ENCODE measurements at places on chromosomes 13 and 19.

GRCh38 chr13:89749888-89750287, 1597.6 kb upstream of the MIR17HG start:
- no peak for DNase-seq

DNA sequence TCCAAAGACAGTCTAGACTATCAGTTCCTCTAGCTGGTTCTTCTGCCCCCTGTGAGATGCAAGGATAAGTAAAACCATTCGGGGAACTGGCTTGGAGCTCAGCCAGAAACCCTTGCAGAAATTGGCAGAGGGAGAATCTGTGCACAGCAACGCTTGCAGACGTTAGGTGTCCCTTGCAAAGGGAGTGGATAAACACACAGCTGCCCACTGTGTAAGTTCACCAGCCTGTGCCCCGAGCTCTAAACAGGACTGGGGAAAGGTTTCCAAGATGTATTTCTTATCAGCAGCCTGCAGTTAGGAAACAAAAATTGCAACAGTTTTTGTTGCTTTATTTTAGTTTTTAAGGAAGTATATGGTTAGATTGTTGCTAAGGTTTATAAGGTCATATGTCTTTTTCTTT, 19.0 kb upstream of the ADGRE1 start:
- no peak for DNase-seq

DNA sequence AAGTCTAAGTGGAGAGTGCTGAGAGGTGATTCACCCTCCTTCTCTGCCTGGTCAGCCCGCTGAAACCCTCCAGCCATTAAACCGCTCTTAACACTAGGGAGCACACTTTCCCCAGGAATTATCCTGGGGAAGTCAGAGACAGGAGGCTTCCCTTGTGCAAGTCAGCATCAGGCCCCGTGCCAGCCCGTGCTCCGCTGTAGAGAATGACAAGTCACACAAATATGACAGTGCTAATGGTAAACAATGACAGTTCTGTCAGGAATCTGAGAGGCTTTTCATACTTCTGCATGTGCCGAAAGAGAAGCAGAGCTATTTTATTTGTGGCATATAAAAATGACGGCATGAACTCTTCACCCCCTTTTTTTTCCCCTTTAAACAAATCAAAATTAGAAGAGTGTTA, 816.9 kb upstream of the SLC10A2 start:
- no peak for DNase-seq

- no peak for DNase-seq
Observed at GRCh38 chr13:110301606-110302553, 5.1 kb downstream of the COL4A1 start.

- no peak for DNase-seq
Observed at GRCh38 chr19:10520652-10521318, 3.5 kb upstream of the S1PR5 start.

DNA sequence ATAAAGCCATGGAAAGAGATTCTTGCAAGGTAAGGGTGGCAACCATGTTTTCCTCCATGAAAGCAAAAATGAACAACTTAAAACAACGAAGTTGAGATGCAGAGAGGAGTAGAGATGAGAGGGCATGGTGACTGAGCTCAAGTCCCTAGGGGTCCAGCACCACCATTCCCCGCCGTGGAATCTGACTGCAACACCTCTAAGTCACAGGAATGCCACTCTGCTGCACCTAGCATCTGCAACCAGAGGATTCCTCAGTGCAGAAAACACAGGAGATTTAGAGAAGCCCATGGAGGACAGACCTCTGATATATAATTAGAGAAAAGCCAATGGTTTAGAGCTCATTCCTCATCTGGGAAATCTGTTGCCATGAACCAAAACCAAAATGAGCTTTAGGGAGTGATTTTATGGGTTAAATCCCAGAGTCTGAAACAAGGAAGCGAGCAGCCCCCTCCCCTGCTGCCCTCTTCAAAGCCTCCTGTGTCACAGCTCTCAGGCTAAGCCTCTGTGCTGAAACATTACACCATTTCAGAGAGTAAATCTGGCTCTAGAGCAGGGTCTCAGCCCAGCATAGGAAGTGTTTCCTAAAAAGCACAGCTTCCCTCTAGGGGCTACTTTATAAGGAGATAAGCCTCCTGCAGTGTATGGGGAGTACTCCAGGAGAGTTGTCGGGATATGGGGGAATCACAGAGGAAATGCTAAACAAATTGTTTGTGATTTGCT, 1043.6 kb downstream of the UQCRFS1 start:
- DNase-seq: no peak

DNA sequence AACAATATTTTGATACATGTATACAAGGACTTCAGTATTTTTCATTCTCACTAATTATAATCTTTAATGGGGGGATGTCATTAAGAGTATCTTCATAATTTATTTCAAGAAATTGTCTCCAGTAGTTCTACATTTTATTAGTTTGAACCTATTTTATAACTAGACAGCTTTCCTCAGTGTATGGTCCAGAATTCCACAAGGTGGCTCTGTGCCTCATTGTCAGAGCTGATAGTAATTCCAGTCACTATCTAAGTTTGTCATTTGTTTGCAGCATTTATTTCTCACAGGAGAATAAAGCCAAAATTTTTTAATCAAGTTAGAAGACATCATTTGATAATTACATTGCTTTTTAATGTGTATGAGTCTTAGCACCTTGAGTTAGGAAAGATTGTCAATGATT, 1633.0 kb upstream of the PCDH20 start:
- no peak for DNase-seq

- DNase-seq: no peak
Observed at GRCh38 chr19:7550987-7551761, 15.7 kb downstream of the PNPLA6 start.

- no peak for DNase-seq
Observed at GRCh38 chr13:94359875-94360274, 119.6 kb downstream of the DCT start.

DNA sequence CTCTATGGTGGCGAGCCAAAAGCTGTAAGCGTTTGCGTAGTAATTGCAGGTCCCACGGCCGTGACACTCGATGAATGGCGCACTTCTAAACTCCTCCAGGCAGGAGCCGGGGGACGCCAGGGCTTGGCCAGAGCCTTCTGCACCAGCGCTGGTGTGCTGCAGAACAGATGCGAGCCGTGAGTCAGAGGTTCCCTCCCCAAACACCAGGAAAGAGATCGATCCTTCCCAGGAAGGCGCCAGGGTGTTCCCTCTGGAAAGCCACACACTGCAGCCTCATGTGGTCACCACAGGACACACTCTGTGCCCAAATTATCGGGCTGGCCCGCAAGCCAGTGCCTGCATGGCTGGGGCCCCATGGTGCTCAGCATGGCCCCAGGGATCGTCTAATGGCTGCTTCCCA, 154.6 kb downstream of the COL4A1 start:
- DNase-seq: no peak

DNA sequence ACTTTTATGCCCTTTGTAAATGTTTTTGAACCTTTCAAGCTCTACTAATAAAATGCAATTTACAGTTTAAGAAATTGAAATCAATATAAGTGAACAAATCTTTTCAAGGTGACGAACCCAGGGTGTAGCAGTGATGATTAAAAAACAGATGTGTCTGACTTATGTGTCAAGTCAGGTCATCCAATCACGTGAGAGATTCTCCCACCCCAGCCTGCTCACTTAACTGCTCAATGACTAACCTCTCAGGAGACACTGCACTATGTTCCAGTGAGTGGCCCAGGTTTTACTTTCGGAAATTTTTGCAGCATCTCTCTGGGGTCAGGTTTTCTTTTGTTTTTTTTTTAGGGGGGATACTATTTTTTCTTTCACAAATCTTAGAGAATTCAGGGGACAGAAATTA, 60.7 kb downstream of the ZNF429 start:
- peak; percentile 19 for DNase-seq

- no peak for DNase-seq
Observed at GRCh38 chr19:40136818-40137217, 46.1 kb upstream of the ZNF780A start.

- no peak for DNase-seq
Observed at GRCh38 chr13:113401452-113402415, 37.8 kb upstream of the GRTP1 start.

DNA sequence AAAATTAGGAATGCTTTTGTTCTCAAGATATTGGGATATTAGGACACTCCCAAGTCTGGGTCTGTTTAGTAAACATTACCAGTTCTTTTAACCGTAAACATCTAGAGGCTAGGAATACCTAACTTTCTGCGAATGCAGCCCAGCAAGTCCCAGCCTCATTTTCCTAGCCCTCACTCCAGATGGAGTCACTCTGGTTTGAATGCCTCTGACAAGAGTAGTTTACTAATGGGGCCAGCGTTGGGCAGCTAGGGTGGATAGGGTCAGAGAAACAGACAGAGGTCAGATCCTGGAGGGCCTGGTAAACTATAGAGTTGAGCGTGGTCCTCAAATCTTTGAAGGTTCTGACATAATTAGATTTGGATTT, 53.6 kb downstream of the WDFY2 start:
- no peak for DNase-seq

DNA sequence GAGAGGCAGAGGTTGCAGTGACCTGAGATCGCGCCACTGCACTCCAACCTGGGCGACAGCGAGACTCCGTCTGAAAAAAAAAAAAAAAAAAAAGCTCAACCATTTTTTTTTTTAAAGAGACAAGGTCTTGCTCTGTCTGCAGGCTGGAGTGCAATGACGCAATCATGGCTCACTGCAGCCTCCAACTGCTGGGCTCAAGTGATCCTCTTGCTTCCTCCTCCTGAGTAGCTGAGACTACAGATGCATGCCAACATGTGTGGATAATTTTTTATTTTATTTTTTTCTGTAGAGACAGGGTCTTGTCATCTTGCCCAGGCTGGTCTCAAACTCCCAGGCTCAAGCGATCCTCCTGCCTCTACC, 10.3 kb downstream of the EHD2 start:
- no peak for DNase-seq

- no peak for DNase-seq
Observed at GRCh38 chr19:16074488-16075365, 1.6 kb upstream of the TPM4 start.

DNA sequence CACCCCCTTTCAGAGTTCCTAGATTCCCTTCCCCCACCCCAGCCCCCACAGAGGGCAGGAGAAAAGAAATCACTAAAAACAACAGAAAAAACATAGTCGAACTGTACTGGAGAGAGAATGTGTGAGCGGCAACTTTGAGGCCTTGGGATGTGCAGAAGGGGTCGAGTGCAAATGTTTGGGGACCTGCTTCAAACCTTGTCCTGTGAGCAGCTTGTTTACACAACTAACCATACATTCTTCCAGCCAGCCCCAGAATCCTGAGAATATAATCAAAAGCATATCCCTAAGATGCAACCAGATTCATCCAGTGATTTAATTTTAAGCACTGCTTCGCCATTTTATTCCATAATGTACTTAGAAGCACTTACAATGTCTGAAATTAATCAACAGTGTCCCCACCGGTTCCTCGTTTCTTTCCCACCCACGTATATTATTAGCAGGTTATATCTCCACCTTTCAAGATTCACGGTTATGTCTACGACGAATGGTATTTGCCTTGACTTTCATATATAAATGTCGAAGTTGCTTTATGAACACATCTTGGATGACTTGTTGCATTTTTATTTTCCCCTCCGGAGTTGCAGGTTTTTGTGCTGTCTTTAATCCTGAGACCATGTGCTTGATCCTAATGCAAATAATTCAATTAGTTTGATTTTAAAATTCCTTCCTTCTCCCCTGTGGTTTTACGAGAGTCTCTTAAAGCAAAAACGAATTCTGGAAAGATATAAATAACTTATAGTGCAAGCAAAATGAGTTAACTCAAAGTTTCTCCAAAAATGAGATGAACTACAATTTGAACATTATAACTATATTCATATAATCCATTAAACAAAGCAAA, 107.6 kb downstream of the ZIC5 start:
- DNase-seq: no peak

DNA sequence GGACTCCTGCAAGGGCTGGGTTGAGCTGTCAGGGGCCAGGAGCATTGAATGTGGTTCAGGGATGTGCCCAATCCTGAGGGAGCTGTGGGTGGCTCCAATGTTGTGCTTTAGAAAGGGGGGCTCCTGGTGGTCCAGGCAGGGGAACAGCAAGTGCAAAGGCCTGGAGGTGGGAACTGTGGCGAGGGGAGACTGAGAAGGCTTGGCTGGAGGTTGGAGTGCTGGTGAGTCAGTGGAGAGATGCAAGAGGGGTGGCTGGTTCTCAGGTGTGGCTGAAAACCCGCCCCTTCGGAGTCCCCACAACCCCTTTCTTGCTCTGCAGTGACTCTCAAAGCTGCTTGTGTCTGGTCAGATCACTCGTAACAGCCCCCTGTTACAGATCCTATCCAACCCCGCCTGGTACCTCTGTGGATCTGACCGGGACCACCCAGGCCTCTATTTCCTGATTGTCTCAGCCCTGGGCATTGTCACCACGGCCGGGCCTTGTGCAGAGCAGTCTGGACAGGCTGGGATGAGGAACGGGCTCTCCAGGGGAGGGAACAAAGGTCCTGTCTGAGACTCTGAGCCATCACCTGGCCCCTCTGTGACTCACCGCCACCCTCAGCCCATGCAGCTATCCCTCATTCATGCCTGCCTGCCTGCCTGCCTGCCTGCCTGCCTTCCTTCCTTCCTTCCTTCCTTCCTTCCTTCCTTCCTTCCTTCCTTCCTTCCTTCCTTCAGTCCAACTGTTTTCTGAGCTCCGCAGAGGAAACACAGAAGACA, 1.4 kb upstream of the KCNN1 start:
- DNase-seq: no peak

DNA sequence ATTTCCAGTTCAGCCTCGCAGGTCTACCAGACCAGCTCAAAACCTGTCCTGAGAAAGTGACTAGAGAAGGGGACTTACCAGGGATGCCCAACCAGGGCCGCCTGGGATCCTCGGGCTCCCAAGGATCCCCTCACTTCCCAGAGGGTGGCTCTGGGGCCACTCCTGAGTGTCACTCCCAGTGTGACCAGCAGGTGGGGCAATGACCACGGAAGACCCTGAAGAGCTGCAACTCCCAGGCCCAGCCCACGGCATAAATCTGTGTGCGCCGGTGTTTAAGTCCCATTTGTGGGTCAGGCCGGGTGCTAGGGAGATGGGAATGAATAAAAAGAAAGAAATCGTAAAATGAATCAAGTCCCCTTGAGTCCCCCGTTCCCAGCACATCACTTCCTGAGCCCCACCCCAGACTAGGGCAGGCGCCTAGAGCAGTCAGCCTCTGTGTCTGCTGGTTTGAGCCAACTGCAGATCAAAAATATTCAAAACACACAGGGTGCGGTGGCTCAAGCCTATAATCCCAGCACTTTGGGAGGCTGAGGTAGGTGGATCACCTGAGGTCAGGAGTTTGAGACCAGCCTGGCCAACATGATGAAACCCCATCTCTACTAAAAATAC, 10.7 kb downstream of the PTGIR start:
- peak; percentile 70 for DNase-seq

DNA sequence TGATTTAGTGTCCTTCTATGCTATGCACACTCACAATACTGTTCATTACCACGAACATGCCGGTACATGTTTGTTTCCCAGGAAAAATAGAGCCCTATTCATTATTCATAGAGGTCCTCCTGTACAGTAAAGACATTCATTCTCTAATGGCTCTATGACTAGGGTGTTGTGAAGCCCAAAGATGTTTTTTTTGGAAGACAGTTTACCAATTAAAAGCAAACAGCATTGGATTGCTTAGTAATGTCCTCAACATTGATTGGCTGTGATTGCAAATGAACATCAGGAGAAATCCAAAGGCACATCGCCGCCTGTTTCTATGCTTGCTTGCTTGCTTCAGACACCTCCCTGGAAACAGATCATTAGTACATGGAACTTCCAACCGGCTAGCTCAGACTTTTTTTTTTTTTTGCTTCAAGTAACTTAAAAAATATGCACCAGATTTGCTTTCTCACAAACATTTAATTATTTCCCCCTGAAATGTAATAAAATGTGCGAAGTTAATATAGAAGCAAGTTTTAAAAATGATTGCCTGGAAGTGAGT, 8.8 kb upstream of the GPC6 start:
- no peak for DNase-seq

Measured in activated T-cell treated with anti-CD3 and anti-CD28 coated beads for 24 hours (primary cell).